ENCODE measurements at places on chromosomes 5 and 9.

DNA sequence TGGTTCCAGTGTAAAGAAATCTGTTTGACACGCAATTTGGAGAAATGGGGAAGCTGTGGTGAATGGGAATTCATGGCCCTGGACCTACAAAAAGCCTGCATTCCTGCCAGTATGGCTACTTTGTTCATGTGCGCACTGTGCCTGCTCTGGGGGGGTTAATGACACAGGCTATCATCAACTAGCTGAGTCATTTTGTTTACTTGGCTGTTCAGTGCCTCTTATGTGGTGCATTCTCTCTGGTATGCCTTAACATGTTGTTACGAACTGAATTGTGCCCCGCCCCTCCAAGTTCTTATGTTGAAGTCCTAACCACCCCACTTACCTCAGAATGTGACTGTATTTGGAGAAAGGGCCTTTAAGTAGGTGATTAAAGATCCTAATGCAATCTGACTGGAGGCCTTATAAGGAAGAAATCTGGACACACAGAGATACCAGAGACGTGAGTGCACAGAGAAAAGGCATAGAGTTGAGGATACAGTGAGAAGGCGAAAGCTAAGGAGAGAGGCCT lies 20.4 kb upstream of the UBAP1 start:
- DNase-seq = no peak

GRCh38 chr5:12100542-12100941 lies 196.3 kb upstream of the CTNND2 start:
- DNase-seq = no peak

DNA sequence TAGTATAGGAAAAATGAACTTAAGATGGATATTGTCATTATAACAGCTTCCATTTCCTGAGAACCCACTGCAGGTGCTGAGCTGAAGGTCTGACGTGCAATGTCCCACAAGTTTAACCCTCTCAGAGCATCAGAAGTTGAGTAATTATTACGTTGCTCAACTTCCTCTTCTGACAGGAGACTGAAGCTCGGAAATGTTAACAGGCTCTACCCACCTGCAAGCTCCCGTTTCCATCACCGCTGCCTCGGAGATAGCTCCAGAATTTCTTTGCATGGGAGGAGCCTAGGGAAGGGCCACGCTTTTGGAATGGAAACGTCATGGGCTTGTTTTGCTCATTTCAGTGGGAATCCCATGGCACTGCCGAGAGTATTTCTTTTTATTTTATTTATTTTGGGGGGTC lies 1.0 kb upstream of the NTMT1 start:
- DNase-seq = no peak

- DNase-seq = no peak
These were observed 94.4 kb upstream of the FSTL4 start for GRCh38 chr5:133706506-133707430.

GRCh38 chr5:116529615-116530014 lies 45.0 kb downstream of the SEMA6A start:
- DNase-seq = no peak

GRCh38 chr9:112971415-112971814 lies 40.6 kb downstream of the ZNF883 start:
- DNase-seq = no peak

GRCh38 chr5:135930949-135931295 lies 23.9 kb downstream of the LECT2 start:
- no peak for DNase-seq

DNA sequence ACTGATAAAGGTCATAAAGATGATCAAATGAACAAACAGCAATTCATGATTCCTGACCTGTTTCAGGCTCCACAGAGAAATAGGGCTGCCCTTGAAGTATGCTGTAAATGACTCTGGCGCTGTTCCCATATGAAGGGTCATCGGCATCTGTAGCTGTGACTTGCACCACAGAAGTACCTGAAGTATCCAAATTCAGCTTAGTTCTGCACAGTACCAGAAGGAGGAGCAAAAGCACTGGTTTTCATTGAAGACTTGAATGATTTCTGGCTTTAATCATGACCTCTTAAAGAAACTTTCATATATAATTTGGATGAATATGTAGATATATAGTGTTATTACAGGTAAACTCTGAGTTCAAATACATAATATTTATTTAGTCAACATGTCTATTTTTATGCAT lies 109.1 kb downstream of the CDH10 start:
- DNase-seq = no peak

- DNase-seq = no peak
These were observed 14.9 kb downstream of the TRIM7 start for GRCh38 chr5:181189962-181190710.

DNA sequence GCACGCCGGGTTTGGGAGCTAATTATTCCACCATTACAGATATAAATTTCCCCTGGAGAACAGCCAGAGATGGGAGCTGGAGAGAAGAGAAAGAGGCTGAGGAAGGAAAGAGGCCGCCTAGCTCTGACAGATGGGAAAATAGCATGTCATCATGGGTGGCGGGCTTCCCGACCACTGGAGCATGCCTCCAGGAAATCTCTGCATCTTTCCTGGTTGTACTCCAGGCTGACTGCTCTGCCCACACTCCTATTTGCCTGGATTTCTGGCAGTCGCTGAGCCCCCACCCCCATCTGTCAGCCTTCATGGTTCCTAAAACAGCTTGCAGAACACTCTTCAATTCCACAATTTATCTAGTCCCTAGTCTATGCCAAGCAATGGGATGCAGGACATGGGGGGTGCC lies 14.3 kb upstream of the GABRP start:
- no peak for DNase-seq

GRCh38 chr9:23771746-23772384 lies 54.2 kb downstream of the ELAVL2 start:
- DNase-seq = no peak

DNA sequence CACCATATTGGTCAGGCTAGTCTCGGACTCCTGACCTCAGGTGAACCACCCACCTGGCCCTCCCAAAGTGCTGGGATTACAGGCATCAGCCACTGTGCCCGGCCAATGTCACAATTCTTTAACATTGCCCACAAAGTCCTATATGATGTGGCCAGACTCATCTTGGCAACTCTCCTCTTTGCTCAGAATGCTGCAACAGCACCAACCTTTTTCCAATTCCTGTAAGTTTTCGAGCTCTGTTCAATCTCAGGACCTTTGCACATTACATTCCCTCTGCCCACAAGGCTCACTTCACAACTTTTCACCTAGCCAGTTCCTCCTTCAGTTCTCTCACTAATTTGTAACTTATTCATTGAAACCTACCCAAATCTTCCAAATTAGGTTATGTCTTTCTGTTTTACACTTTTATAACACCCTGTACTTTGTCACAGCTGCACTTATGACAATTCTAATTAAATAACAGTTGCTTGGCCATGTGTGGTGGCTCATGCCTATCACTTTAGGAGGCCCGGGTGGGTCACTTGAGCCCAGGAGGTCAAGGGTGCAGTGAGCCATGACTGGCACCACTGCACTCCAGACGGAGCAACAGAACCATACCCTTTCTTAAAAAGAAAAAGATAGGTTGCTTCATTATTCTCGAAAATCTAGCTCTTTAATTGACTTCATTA lies 30.9 kb upstream of the GLDC start:
- no peak for DNase-seq

- DNase-seq = no peak
These were observed 23.5 kb downstream of the SLC6A3 start for GRCh38 chr5:1421521-1422341.

GRCh38 chr5:174917976-174918554 lies 193.7 kb downstream of the MSX2 start:
- DNase-seq = no peak

DNA sequence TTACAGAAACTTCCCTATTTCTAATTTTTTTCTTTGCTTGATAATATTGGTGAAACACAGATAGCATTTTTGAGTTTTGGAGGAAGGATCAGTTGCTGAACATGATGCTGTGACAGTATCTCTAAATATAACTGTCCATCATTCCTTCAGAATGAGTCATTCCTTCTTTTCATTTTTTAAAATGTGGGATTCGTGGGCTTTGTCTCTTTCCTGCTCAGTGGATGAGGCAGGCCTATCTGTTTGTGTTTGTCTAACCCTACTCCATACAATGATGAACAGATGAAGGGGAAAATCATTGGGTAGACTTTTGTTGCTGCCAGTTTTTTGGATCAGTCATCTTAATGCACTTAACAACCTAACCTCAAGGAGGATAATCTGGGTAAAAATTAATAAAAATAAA lies 15.7 kb upstream of the OR13C8 start:
- no peak for DNase-seq

DNA sequence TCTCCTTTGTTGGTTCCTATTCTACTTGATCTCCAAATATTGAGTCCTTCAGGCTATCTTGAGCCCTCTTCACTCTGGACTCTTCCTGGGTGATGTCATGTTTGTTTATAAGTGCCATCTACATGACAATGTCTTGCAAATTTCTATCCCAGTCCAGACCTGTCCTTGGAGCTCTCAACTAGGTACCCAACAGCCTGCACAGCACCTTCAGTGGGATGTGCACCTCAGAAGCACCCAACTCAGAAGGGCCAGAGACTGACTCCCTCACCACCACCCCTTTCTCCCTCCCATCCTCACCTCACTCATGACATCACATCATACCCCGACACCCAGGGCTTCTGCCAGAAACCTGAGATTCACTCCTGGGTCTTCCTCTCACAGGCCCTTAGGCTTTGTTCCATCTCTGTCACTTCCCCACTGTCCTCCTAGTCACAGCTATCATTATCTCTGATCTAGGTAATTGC lies 14.4 kb downstream of the TXN start:
- DNase-seq = no peak

DNA sequence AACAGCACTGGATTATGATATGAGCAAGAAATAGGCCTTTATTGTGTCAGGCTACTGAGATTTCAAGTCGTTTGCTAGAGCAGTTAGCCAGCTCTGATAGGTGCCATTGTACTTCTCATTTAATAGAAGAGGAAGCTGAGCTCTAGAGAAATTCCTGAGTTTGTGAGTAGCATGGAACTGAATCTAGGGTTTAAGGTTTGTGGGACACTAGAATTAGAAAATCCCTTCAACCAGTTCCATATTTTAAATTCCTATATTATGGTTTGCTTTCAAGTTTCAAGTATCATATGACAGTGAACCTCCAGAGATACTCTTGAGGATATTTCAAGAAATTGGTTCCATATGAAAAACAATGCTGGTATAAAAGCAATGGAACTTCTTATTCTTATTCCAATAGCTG lies 87.6 kb downstream of the ANKRD55 start:
- DNase-seq = no peak

GRCh38 chr5:881551-881935 lies 11.1 kb downstream of the BRD9 start:
- no peak for DNase-seq

- no peak for DNase-seq
These were observed 11.4 kb downstream of the MACROH2A1 start for GRCh38 chr5:135387629-135387960.

DNA sequence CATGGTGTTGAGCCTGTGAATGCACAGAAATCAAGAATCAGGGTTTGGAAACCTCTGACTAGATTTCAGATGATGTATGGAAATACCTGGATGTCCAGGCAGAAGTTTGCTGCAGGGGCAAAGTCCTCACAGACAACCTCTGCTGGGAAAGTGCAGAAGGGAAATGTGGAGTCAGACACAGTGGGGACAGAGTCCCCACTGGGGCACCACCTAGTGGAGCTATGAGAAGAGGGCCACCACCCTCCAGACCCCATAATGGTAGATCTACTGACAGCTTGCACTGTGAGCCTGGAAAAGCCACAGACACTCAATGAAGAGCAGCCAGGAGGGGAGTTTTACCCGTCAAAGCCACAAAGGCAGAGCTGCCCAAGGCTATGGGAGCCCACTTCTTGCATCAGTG lies 181.9 kb upstream of the SEMA6A start:
- no peak for DNase-seq

DNA sequence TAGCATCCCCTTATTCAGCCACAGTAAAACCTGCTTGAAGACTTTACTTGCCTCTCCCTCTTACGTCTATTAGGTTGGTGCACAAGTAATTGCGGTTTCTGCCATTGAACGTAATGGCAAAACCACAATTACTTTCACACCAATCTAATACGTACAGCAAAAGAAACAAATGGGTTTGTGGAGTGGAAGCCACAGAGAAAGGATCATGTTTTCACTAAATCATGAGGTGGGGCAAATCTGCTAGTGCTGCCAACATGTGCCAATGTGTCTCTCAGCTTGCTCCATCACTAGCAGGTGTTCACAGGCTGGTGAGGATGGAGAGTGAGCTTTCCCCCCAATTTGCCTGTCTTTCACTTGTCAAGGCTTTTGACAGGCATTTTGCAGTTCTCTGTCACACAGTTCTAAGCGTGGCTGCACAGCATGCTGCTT lies 15.9 kb downstream of the DMAC1 start:
- no peak for DNase-seq

DNA sequence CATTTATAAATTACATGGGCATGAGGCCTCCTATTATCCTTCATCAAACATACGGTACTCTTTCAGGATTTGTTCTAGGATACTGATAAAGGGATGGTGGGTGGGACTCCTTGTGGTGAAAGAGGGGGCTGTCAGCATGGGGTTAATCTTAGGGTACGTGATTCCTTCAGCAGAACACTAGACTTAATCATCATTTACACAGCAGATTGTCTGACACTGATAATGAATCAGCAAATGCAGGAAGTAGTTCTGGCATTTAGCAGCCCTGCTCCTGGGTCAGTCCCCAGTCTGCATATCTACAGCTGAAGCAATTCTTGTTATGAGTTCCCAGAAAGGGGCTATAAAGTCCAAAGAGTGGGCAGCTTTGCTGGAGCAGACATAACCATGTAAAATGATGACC lies 384.6 kb downstream of the SPOCK1 start:
- no peak for DNase-seq

DNA sequence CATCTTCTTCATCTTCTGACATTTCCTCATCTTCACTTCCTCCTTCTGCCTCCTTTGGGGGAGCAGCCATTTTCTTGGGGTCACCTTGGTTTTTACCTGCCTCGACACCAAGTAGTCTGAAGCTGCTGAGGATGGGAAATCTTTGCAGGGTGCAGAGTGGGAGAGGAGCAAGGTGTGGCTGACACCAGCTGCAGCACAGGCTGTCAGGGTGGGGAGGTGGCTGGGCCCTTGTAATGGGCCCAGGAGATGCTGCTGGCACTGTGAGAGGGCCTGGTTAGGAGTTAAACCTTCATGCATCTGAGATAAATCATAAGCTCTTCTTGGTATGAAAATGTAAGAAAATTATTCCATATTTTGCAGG lies 7.7 kb downstream of the RABL6 start:
- DNase-seq = no peak

GRCh38 chr5:120535900-120536299 lies 71.8 kb downstream of the PRR16 start:
- DNase-seq = no peak

DNA sequence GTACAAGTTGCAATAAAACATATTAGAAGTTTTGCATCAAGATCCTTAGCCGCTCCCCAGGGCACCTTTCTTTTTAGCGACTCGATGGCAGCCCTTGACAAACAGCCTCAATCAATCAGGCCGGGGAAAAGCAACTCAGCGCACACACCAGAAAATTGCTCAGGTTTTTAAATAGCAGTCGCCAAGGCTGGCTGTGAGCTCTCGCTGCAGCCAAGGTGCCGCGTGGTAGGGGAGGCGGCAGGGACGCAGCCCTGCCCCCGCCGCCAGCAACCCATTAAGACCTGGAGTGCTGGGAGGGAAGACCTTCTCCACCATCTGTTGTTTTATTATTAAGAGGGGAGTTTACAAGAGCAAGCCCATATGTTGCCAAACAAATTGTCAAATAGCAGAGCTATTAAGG lies 22.6 kb downstream of the ASS1 start:
- no peak for DNase-seq

GRCh38 chr5:38780945-38781344 lies 64.9 kb upstream of the OSMR start:
- DNase-seq = no peak

Data from GOT3 (cell line).